ENCODE measurements at places on chromosomes 5 and 9. TPM values are rescaled to one million over a fixed set of nuclear protein-coding genes. Genes with fewer than 3 reads are reported as not detected.

The TMEM252 gene
- total RNA-seq = not detected

The HSPB3 gene
- total RNA-seq = not detected

The SARDH gene
- total RNA-seq = 3.4 TPM

The ZNF346 gene
- 14.8 TPM for total RNA-seq

The SNAPC3 gene
- 23.9 TPM for total RNA-seq

The UGCG gene
- 69.2 TPM for total RNA-seq

The TLX3 gene
- not detected for total RNA-seq

The PPP1R2B gene
- total RNA-seq = not detected

The TMC1 gene
- 0.82 TPM for total RNA-seq

The CTSV gene
- total RNA-seq = 0.19 TPM

The SPINK7 gene
- total RNA-seq = not detected
